Activated naive CD4-positive, alpha-beta T cell treated with anti-CD3 and anti-CD28 coated beads, Interleukin-2, amount 50 U/mL, for 72 hours (primary cell): ENCODE measurements at places on chromosomes 12 and 14.

- DNase-seq = no peak
These were observed 424.2 kb downstream of the ETNK1 start for GRCh38 chr12:23049180-23049579.

DNA sequence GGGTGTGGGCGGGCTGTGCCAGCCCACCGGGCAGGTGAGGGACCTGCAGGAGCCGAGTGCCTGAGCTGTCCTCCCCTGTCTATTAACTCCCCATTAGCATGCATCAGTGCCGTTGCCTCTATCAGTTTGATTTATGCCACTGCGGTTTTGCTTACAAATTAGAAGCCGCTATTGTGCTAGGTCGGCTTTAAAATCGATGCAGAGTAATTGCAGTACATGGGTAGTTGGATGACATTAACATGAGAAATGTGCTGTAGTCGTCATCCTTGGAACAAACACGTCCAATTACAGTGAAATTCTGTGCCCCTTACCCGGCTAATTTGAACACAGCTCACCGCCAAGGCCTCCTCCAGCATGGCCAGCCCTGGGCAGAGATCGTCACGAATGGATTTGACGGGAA is 145.8 kb downstream of the TSPAN9 start:
- no peak for DNase-seq

- DNase-seq = no peak
These were observed 182.9 kb downstream of the KIF26A start for GRCh38 chr14:104321088-104321801.

- no peak for DNase-seq
These were observed 50.2 kb upstream of the ELK3 start for GRCh38 chr12:96143827-96144565.

DNA sequence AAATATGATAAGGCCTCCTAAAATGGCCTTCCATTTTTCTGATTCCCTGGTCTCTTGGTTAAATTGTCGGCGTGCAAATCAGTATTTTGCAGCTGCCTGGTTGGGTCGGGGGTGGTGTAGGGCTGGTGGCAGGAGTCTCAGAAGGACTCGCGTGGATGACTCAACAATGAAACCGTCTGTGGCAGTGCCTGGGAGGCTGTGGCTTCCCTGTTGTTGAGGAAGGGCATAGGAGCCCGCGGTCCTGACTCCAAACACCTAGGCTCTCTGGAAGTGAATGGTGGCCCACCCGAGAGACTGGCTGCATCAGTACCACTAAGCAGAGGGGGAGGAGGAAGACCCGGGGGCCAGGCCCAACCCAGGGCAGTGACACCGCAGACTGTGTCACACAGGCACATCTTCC is 207.9 kb downstream of the TTC7B start:
- no peak for DNase-seq

GRCh38 chr12:109686523-109686922 is 27.1 kb upstream of the FAM222A start:
- DNase-seq = no peak

DNA sequence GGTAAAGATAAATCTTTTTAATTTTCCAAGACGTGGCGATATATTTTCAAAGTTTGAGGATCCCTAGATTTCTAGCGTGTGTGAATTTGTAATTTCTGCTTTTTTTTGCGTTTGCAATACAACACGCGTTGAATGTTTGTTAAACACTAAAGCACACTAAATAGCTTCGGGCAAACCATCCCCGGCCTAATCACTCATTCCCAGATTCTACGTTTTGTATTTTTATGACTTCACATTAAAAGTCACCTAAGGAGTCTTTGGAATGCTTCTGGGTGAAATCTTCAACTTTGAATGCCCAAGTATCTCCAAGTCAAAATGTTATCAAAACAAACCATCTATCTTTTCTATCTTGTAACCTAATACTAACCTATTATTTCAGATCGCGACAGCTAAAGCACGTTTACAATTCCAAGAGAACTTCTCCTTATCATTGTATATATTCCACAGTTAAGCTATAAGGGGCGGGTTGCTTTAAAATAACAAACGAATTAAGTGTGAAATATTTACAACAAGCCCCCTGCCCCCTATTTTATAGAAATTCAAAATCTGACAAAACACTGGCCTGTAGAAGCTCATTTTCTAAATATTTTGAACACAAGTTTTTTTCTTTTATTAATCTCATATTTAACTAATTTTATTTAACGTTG is 1.1 kb downstream of the ALX1 start:
- no peak for DNase-seq

DNA sequence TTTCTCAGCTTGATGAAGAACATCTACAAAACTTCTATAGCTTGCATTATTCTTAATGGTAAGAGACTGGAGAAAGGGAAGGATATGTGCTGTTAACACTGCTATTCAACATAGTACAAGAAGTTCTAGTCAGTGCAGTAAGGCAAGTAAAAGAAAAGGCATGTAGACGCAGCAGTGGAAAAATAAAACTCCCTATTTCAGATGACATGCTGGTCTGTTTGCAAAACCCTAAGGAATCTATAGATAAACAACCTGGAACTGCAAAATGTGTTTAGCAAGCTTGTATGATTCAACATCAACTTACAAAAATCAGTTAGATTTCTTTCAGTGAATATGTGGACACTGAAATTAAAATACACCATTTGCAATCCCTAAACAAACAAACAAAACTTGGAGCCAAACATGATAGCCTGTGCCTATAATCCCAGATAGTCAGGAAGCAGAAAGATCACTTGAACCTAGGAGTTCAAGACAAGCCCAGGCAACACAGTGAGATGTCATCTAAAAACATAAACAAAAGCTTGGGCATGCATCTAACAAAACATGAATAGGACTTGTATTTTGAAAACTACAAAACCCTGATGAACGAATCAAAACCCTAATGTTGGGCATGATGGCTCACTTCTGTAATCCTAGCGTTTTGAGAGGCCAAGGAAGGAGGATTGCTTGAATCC is 293.6 kb upstream of the RGS6 start:
- DNase-seq = no peak

- DNase-seq = no peak
These were observed 77.2 kb upstream of the PRICKLE1 start for GRCh38 chr12:42666671-42667243.

- DNase-seq = no peak
These were observed 64.2 kb upstream of the OVCH1 start for GRCh38 chr12:29561664-29562071.

DNA sequence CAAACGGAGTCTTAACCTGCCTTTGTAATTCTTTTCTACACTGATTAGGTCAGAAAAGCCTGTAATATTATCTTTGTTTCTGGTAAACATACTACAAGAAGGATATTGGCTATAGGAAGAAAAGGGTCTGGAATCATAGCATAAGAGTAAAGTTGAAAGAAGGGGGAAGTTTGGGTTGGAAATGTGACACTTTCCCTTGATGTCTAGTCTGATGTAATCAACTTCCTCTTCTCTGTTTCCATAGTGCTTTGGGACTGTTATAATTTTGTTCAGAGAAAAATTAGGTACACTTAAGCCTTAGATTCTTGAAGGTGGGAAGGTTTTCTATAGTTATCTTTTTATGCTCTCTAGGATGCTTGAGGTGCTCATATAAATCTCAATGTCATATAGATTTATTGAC is 322.2 kb downstream of the AEBP2 start:
- DNase-seq = no peak

DNA sequence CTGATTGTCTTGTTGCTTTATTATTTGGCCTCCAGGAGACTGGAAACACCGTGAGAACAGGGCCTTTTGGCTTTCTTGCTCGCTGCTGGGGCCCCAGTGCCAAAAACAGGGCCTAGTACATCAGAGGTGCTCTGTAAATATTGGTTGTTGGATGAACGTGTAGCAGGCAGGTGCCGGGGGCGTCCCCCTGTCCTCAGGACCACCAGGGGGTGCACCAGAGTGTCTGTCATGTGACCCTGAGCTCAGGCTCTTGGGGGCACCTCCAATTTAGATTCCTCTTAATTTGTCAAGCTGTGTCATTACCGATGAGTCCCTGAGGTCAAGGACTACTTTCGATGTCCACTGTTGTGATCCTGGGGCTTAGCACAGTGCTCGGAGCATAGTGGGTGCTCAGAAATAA is 87.1 kb downstream of the ACACB start:
- DNase-seq = no peak

- peak; percentile 13 for DNase-seq
These were observed 27.3 kb upstream of the OSBPL8 start for GRCh38 chr12:76586764-76587395.

GRCh38 chr12:44873898-44874297 is 2.2 kb downstream of the NELL2 start:
- DNase-seq = no peak

- DNase-seq = no peak
These were observed 62.3 kb upstream of the DDX11 start for GRCh38 chr12:31011336-31011735.

DNA sequence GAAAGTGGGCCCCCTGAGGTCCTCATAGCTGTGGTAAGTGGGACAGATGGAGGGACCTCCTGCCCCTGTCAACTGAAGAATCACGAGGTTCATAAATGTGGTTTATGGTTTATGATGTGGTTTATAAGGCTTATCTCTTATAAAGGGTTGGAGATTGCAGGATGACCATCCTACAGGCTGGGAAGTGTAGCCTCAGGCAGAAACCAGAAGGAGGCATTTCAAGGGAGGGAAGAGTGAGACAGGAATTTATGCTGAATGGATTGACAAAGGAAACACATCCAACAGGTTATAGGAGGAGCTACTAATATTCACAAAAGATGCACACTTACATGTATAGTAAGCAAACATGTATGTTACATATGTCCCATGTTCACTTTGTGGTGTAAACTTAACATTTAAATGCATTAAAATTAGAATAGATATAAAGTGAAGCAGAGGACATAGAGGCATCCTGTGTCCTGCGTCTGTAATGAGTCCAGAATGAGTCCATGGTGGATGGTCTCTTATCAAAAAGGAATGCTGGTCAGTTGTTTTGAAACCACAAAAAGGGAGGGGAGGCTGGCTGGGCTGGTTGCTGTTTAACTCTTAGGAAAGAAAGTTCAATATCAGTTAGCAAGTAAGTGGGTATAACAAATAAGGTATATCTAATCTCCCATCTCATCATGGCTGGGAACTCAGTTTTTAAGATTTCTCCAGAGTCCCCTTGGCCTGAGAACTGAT is 149.0 kb upstream of the RMST start:
- no peak for DNase-seq

GRCh38 chr12:119153477-119154434 is 25.0 kb upstream of the HSPB8 start:
- DNase-seq = no peak

DNA sequence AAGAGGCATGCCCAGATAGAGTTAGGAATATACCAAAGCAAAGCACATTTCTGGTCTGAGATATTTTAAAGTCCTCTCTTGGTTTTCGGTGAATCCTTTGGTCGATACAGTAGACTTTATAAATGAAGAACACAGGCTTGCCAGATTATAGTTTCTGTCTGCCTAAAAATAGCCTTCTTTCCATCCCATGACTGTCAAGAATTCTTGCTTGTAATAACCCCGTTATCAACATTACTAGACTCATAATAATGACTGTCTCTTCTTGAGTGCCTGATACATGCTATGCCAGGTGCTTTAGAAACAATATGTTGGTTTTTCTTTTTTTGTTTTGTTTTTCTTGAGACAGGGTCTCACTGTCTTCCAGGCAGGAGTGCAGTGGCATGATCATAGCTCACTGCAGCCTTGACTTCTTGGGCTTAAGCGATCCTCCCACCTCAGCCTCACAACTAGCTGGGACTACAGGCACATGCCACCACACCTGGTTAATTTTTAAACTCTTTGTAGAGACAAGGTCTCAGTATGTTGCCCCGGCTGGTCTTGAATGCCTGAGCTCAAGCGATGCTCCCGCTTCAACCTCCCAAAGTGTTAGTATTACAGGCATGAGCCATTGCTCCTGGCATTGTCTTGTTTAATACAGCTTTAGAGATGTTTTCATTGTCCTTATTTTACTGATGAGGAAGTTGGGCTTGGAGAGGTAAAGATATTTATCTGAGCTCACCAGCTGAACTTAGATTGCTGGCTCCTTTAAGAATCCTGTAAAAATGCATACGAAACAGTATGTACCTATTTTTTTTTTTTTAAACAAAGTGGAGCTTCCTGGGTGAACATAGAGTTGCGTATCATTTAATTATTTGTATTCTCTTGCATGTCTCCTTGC is 30.4 kb downstream of the CHST11 start:
- DNase-seq = no peak
